Fibroblast of skin of right quadriceps (primary cell): ENCODE measurements at places on chromosomes 4 and X.

GRCh38 chr4:186644737-186645261 is 78.9 kb downstream of the FAT1 start:
- DNase-seq, result no peak

- peak; percentile 84 for DNase-seq
Observed at GRCh38 chrX:115584696-115585095, 23.7 kb downstream of the PLS3 start.

DNA sequence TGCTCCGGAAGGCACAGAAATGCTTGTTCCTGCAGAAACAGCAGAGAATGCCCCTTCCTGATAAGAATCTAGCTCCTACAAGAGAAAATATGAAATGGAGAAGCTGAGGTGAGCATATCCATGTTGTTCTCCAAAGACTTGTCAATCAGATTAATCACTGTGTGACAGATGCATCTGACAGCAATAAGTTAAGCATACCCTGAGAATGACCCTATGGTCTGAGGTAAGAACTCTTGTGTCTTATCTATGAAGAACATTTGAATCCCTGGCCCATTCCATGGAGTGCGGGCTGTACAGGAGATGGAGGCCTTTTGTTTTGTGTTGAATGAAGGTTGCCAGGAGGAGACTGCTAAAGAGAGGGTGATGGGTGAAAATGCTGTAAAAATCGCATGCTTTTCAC is 21.5 kb upstream of the ASB5 start:
- DNase-seq, result no peak

DNA sequence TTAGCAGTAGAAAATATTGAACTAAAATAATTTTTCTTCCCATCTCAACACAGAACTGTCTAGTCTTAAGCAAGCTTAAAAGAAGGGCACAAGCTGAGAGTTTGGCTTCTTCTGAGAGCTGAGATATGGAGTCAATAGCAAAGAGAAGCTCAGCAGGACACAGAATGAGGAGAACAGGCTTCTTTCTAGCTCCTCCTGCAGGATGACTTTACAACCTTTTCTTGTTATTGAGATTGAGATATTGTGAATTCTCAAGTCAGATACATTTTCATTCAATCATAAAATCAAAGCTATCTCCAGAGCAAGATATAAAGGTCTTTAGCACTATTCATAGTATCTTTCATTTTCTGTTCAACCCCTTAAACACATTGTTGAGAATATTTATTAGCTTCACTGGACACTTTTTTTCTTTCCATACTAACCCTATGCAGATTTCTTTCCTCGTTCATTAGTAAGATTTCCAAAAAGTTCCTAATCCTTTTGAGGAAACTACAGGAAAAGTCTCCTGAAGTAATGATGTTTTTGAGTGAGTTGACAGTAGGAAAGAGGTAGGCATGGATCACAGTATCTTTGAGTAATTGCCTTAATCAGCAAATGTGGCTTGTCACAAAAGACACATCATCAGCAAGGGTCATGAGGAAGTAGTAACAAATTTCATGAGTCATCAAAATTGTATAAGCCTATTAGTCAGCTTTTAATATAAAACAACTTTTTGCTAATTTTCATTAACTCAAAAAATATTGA is 17.8 kb upstream of the CXCL3 start:
- DNase-seq, result peak; percentile 39

DNA sequence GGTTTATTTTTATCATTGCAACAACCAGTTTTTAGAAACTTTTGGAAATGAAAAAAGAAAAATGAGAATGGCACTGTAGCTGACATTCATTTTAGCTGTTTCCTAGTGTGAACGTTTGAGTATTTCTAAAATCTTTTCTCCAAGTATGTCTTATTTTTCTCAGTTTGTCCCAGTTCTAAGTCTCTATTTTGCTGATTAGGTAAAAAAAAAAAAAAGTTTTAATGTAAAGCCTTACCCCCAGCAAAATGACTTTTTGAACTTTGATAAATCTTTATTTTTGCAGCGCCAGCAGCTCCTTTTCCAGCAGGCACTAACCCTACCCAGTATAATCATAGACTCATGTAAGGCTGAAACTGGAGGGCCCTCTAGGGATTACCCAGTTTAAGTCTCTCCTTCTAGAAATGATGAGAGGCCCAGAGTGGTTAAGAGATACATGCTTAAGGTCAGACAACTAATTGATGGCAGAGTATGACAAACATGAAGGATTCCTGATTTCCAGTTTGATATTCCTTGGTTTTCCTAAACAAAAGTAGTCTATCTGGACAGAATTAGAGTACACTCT is 84.3 kb upstream of the SLC4A4 start:
- DNase-seq, result no peak

GRCh38 chr4:153705743-153706468 is 21.8 kb downstream of the TLR2 start:
- DNase-seq, result no peak

GRCh38 chr4:67201334-67201733 is 344.0 kb downstream of the CENPC start:
- no peak for DNase-seq

DNA sequence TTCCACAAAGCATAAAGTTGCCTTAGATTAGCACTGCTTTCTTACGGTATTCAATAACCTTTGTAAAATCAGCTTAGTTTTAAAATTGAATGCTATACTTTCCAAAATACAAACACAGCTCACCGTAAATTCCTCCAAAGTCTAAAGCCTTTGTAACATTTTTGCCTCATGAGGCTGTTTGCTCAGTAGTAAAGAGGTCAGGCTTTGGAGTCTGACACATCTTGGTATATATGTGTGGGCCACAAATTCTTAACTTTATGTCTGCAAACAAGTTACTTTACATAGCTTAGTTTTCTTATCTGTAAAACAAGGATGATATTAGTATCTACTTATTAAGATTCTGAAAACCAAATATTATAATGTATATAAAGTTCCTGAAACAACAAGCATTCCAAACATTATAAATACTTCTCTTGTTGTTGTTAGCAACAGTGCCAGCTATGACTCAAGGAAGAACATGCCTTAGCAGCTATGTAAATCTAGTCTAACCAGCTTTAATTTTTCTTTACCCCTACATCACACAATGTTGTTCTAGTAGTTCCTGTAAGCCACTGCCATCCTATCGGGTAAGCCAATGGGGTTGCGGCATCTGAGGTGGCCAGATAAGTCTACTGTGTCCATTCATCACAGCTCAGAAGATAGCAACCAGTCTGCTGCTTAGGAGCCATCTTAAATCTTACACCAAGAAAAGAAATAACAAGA is 709.0 kb downstream of the KLHL13 start:
- no peak for DNase-seq

DNA sequence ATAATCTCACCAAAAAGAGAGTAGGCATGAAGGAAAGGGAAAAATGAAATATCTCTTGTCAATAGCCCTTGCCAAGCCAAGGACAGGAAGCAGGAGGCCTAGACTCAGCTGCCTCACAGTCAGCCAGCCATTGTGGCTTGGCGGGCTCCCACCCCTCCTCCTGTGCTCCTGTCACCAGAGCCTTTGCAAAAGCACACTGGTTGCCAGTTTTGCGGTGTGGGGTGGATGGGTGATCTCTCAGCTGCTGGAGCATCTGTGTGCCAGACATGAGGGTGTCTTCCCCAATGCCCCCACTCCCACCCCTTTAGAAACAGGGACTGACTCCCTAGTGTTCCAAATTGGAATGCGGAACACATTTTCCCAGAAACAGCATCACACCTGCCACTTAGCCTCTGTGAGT is 26.1 kb downstream of the ARHGEF6 start:
- no peak for DNase-seq

DNA sequence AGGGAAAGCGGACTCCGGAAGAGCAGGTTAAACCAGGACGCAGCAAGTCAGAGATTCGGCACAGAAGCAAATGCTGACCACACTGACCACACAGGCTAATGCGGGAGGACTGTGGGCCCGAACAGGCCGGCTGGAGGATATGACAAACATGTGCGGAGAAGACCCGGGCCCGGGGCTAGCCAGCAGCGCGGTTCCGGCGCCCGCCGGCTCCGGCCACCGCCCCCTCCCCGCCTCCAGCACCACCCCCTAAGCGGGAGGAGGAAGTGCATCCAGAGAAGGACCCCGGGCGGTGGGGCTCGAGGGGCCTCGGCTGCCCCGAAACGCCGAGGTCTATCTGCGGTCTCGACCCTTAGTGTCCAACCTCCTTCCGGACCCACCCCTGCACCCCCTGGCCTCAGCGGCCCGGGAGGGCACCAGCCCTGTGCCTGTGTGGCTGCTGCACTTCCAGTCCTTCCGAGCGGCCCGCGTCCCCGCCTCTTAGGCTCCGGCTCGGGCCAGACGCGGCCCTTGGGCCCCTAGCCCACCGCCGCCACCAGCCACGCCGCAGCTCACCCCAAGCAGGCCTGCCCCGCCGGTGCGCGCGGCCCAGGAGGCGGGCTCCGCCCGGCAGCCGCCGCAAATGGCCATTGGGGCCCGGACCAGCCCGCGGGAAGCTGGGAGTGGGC is 2.1 kb downstream of the ELOVL6 start:
- DNase-seq, result peak; percentile 27

DNA sequence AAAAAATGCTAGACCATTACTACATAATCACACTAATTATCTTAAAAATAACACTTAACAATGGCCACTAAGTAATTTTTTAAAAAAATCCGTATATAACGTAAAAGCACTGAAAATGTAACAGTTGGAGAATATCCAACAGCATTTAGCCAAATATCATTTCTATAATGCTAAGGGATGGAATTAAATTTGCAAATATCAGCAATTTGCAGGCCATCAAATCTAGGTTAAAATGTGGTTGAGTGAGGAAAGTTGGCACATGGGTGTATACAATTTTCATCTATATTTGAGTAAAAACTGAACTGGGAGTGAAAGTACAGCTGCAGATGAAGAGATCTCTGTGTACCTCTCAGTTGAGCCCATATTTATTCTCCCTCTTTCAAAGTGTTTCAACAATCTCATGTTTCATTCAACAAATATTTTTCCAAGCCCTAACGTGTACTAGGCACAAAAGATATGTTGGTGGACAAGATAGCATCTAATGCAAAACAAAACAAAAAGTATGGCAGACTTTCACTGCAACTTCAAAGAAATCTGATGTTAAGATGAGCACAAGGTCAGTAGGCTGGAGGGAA is 63.0 kb downstream of the MBNL3 start:
- no peak for DNase-seq

DNA sequence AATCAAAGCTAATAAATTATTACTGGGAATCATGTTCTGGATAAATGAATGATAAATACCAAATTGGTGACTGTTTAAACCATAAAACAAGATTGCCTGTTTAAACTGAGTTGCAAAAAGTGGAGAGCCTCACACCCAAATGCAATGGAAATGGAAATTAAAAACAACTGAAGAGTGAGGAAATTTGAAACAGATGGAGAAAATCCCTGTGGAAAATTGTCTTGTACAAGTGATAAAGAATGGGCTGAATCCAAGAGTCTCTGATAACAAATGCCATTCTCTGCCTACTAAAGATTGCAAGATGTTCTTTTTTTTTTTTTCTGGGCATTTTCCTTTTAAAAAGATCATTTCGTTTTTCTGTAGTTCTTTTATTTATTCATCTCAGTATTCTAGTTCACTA is 426.3 kb downstream of the NLGN4X start:
- peak; percentile 22 for DNase-seq

DNA sequence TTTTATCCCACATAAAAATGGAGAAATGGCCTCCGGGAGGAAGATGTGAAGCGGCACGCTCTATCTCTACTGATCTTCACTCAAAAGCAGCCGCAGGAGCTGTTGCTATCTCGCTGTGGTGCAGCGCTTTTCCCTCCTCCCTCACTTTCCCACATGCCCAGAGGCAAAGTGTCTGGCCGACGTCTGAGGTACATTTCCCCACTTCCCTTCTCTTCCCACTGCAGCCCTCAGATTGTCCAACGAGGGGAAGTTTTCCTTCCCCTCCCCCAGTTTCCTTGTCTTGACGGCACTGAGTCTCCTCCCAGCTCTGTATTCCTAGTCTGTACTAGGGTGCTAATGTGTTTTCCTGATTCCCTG is 660 bp upstream of the COL25A1 start:
- DNase-seq, result peak; percentile 35

DNA sequence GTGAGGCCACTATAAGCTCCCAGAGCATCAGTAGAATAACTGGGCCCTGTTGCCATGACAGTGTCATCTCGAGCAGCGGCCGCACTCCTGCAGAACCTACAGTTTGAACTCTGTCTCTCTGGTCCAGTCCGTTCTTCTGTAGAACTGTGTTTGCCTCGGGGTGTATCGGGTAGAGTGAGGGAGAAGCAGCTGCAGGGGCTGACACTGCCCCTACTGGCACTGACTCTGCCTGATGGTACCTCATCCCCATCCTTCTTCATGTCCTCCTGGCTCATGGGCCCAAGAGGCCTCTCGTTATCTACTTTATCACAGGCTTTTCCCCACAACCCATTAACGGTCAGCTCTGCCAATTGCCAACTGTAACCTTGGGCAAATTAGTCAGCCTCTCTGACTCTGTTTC is 96.5 kb downstream of the NPNT start:
- no peak for DNase-seq

DNA sequence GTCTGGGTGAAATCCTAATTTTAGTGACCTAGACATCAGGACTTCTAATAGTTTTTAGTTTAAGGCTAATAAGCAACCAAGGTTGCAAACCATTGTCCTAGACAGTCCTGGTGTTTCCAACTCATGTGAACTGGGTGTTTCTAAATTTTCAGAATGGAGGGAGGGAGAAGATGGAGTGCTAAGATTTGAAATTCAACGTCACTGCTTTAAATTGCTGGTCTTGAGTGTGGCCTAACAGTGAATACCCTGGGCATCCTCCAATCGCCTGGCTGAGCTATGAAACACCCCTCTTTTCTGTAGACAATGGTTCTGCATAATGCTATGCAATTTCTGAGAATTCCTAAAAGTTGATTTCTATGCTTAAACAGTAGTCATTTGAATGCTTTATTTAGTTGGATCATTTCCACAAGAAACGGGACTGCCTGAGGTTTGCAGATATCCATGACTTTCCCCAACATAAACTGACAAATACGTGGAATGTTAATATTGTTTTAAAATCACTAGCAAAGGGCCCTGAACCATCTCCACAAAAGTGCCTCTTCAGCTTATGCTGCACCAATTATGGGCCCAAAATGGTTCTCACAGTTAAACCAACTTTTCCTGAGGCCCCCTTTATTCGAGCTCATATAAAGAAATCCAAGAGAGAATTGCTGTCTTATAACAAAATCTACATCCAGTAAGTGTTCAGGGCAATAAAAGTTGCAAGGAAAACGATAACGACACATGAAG is 1.1 kb downstream of the FBXL5 start:
- DNase-seq, result peak; percentile 60

GRCh38 chr4:140250989-140251552 is 97.1 kb upstream of the MAML3 start:
- DNase-seq, result peak; percentile 35

DNA sequence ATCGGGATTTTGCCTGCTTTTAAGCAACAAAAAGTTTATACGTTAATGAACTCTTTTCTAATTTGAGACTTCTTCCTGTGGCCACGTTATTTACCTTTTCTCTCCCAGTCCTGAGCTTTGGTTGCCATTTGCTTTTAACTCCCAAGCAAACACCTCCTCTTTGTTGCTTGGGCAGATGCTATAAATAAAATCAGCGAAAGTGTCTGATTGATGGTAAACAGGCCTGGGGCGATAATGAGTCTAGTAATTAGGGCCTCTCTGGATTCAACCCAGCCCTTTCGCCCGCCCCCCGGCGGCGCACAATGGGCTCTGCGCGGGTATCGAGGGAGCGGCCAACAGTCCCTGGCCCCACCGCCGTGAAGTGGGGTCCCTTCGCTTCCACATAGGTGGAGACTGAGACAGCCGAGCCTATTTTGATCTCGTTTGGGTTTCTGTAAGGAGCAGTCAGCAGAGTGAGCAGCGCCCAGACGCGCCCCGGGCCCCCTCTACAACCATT is 790 bp downstream of the CLGN start:
- no peak for DNase-seq
